ENCODE measurements at places on chromosomes 3 and 15.

GRCh38 chr3:122004991-122005565 lies 17.0 kb downstream of the ILDR1 start:
- H3K36me3 ChIP-seq, result no peaks in the 10 kb centered on the region
- H3K4me1 ChIP-seq, result no peaks in the 10 kb centered on the region
- H3K27ac ChIP-seq, result no peak overlapping the region
- no peak for DNase-seq
- no peak overlapping the region for H3K4me3 ChIP-seq

GRCh38 chr3:173826416-173826815 lies 428.9 kb downstream of the NLGN1 start:
- no peak overlapping the region for H3K4me3 ChIP-seq
- H3K36me3 ChIP-seq, result no peaks in the 10 kb centered on the region
- no peak overlapping the region for H3K27ac ChIP-seq
- no peak for DNase-seq
- H3K4me1 ChIP-seq, result no peaks in the 10 kb centered on the region
- no peaks in the 10 kb centered on the region for H3K27me3 ChIP-seq

DNA sequence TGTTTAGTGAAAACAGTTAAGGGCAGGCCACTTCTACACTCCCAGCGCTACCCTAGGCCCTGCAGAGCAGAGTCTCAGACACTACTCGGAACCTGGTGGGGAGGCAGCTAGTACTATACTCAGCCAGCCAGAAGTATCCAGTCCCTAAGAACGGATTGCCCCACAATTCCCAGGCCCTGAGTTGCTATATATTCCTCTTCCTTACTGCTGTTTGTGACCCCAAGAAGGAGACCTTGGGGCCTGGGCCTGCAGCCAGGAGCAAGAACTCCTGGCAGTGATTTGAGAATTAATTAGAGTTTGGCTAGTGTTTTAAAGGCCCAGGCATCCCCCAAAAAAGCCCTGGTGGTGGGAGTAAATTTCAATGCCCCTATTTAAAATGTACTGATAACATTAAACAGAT lies 87.7 kb downstream of the RBPMS2 start:
- H3K4me3 ChIP-seq, result no peak overlapping the region
- DNase-seq, result no peak
- H3K36me3 ChIP-seq, result peaks cover 63% of the 10 kb centered on the region
- H3K4me1 ChIP-seq, result no peaks in the 10 kb centered on the region

GRCh38 chr3:178823591-178824246 lies 247.9 kb downstream of the ZMAT3 start:
- no peaks in the 10 kb centered on the region for H3K36me3 ChIP-seq
- no peak for DNase-seq
- H3K4me1 ChIP-seq, result no peaks in the 10 kb centered on the region
- no peaks in the 10 kb centered on the region for H3K27me3 ChIP-seq
- H3K4me3 ChIP-seq, result no peak overlapping the region

GRCh38 chr15:101138913-101139880 lies 112.7 kb downstream of the CHSY1 start:
- no peaks in the 10 kb centered on the region for H3K36me3 ChIP-seq
- H3K27me3 ChIP-seq, result no peaks in the 10 kb centered on the region
- H3K27ac ChIP-seq, result no peak overlapping the region
- DNase-seq, result no peak
- H3K4me3 ChIP-seq, result no peak overlapping the region
- no peaks in the 10 kb centered on the region for H3K4me1 ChIP-seq

- no peak overlapping the region for H3K27ac ChIP-seq
- H3K36me3 ChIP-seq, result no peaks in the 10 kb centered on the region
- H3K27me3 ChIP-seq, result no peaks in the 10 kb centered on the region
- no peaks in the 10 kb centered on the region for H3K4me1 ChIP-seq
Measured at GRCh38 chr3:107142786-107143575, 234.3 kb upstream of the CCDC54 start.

- no peak for DNase-seq
- H3K27ac ChIP-seq, result no peak overlapping the region
- no peaks in the 10 kb centered on the region for H3K36me3 ChIP-seq
- H3K27me3 ChIP-seq, result no peaks in the 10 kb centered on the region
Measured at GRCh38 chr3:39911465-39912309, 102.3 kb downstream of the MYRIP start.

- H3K4me3 ChIP-seq, result no peak overlapping the region
- H3K27ac ChIP-seq, result no peak overlapping the region
- DNase-seq, result no peak
- no peaks in the 10 kb centered on the region for H3K4me1 ChIP-seq
Measured at GRCh38 chr3:69761896-69762767, 22.9 kb downstream of the MITF start.

GRCh38 chr15:96869122-96869521 lies 538.6 kb downstream of the NR2F2 start:
- DNase-seq, result no peak
- no peaks in the 10 kb centered on the region for H3K27me3 ChIP-seq
- H3K27ac ChIP-seq, result no peak overlapping the region
- H3K4me3 ChIP-seq, result no peak overlapping the region
- H3K36me3 ChIP-seq, result no peaks in the 10 kb centered on the region

DNA sequence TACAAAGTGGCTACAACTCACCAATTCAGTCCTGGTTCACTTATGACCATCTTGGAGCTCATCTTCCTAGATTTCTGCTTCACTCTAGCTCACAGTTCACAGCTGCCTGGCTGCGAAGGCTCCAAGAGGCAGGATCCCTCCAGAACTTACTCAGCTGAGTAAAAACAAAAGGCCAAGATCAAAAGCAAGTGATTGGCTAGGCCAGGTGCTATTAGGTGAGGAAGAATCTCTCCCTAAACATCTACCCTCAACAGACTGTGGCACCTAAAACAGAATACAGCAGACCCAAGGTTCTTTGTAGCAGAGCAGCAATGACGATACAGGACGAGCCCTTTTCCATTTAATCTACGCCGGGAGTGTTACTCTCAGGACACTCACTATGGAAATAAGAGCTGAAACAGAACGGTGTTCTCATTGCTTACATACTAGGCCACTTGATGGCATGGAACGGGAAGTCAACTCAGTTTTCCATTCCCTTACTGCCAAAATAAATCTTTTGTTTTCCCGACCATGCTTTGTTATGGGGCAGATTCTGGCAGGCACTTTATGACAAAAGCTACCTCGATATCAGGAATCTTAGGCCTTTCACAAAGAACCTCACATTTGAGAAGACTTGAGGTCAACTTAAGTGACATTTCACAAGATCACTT lies 901 bp downstream of the ICE2 start:
- H3K4me3 ChIP-seq, result peak overlapping the region; percentile 86
- H3K36me3 ChIP-seq, result peaks cover 17% of the 10 kb centered on the region
- peak overlapping the region; percentile 86 for H3K27ac ChIP-seq

- no peak overlapping the region for H3K27ac ChIP-seq
- H3K27me3 ChIP-seq, result no peaks in the 10 kb centered on the region
- no peaks in the 10 kb centered on the region for H3K36me3 ChIP-seq
- no peaks in the 10 kb centered on the region for H3K4me1 ChIP-seq
- DNase-seq, result no peak
Measured at GRCh38 chr15:79352206-79352605, 41.3 kb downstream of the TMED3 start.

DNA sequence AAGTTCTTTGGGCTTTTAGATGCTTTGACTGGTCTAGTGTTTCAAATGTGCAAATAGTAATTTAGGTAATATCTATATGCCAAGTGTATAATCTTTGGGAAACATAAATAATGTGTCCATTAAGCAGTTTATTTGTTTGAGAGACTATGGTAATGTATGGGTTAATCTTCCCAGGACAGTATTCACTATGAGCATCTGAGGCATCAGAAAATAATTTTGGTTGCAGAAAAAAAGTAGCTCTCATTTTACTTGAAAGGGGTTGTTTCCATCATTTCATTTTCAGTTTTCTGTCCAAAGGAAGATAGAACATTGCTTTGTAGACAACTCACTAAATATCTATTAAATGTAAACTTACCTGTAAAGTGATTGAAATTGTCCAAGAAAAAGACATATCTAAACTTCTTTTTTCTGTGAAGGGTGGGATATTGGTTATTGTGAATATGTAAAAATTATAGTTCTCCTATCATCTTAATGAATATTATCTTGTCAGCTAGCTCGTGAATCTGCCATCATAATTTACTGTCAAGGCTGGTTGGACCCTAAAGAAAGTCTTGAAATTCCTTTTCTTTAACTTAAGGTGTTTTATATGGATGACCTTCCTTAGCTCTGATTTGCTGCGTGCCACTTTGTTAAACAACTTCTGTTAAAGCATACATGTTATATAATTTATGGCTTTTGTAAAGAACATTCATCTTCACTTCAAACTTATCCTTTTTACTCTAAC lies 108.8 kb downstream of the EPHA3 start:
- no peaks in the 10 kb centered on the region for H3K36me3 ChIP-seq
- H3K27ac ChIP-seq, result no peak overlapping the region
- H3K4me1 ChIP-seq, result no peaks in the 10 kb centered on the region

- no peaks in the 10 kb centered on the region for H3K27me3 ChIP-seq
- no peaks in the 10 kb centered on the region for H3K4me1 ChIP-seq
- H3K4me3 ChIP-seq, result no peak overlapping the region
- no peak for DNase-seq
- no peaks in the 10 kb centered on the region for H3K36me3 ChIP-seq
- no peak overlapping the region for H3K27ac ChIP-seq
Measured at GRCh38 chr15:74212494-74212893, 9.9 kb upstream of the STRA6 start.

DNA sequence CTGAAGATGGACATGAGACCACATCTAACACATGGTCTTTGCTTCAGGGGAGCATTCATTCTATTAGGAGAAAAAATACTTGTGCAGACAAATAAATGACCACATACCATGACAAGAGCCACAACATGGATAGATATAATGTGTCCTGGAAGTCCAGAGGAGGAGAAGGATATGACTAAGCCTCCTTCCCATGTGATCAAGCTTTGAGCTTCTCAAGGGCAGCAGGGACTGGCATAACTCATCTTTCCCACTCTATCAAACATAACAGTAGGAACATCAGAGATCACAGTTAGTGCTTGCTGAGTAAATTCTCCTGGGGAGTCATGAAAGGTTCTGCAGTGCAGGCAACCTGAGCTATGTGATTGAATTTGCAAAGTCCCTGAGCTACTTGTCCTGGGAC lies 86.0 kb upstream of the LPP start:
- no peaks in the 10 kb centered on the region for H3K36me3 ChIP-seq
- no peak overlapping the region for H3K4me3 ChIP-seq
- no peaks in the 10 kb centered on the region for H3K4me1 ChIP-seq
- DNase-seq, result no peak
- H3K27ac ChIP-seq, result no peak overlapping the region

DNA sequence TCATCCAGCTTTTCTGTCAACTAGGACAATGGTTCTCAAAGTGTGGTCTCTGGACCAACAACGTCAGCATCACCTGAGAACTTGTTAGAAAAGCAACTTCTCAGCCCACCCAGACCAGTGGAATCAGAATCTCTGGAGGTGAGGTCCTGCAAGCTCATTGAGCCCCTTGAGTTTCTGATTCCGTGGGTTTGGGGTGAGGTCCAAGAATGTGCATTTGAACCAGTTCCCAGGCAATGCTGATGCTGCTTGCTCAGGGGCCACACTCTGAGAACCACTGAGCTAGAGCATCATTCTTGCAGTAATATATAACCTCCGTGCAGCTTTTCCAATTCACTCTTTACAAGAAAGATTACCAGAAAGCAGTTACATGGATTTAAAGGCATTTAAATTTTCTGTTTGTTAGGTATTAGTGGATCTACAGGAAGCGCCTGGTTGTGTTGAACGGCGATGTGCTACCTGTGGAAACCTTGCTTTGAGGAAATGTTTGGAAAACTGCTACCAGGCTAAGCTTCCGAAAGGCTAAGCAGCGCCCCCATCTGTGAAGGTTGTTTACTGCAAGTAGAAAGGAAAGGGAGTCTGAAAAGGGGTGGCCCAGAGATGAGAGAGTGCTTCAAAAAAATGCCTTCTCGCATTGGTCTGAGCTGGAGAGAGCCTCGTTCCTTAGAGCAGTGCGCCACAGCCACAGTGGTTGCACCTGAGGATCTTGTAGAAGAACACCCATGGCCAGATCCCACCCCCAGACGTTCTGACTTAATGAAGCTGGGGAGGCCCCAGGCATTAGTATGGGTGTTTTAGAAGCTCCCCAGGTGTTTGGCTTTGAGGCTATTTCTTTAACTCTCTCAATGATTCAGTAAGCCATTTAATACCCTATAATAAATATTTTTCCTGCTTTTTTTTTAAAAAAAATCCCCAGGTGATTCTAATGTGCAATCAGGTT lies 50.0 kb downstream of the RLBP1 start:
- H3K36me3 ChIP-seq, result peaks cover 18% of the 10 kb centered on the region
- H3K4me3 ChIP-seq, result no peak overlapping the region
- no peak overlapping the region for H3K27ac ChIP-seq
- no peak for DNase-seq
- no peaks in the 10 kb centered on the region for H3K27me3 ChIP-seq

DNA sequence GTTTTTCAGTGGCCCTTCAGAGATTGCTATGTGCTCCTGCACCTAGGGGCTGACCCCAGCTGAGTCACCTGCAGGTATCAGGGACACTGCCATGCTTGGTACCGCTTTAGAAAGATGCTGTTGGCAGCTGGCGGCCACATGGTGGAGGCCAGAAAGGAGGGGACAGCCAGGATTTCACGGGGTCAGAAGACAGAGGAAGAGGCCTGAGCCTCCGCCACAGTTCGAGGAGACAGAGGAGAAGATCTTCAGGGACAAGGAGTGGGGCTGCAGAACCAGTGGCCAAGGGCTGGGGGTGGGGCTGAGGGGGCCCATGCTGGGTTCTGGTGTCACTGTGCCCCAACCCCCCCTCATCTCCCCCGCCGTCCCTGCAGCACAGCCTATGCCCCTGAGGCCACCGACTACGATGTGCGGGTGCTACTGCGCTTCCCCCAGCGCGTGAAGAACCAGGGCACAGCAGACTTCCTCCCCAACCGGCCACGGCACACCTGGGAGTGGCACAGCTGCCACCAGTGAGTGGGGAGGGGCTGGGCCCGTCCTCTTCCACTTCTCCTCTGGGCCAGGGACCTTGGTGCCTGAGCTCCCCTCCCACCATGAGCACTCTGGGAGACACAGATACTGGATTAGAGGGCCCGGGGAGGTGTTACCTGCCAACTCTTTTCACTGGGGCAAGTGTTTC lies 19.9 kb downstream of the LOXL1 start:
- no peaks in the 10 kb centered on the region for H3K27me3 ChIP-seq
- H3K4me3 ChIP-seq, result no peak overlapping the region
- H3K4me1 ChIP-seq, result peaks cover 16% of the 10 kb centered on the region
- no peaks in the 10 kb centered on the region for H3K36me3 ChIP-seq
- no peak overlapping the region for H3K27ac ChIP-seq
- DNase-seq, result no peak

GRCh38 chr15:100722551-100723314 lies 120.3 kb downstream of the ASB7 start:
- no peaks in the 10 kb centered on the region for H3K27me3 ChIP-seq
- no peaks in the 10 kb centered on the region for H3K4me1 ChIP-seq

- no peak overlapping the region for H3K27ac ChIP-seq
- no peak for DNase-seq
Measured at GRCh38 chr3:155026999-155027591, 53.0 kb upstream of the MME start.

Data from effector memory CD4-positive, alpha-beta T cell (primary cell).